H9 (cell line): ENCODE measurements at places on chromosomes 7 and 10. TPM values are rescaled to one million over a fixed set of nuclear protein-coding genes. Genes with fewer than 3 reads are reported as not detected.

Gene TAF3
- total RNA-seq, result 10.1 and 10.2 TPM in 2 replicates

GRCh38 chr10:132185601-132186487, 904 bp upstream of the DPYSL4 start:
- peak; percentile 62 for DNase-seq

DNA sequence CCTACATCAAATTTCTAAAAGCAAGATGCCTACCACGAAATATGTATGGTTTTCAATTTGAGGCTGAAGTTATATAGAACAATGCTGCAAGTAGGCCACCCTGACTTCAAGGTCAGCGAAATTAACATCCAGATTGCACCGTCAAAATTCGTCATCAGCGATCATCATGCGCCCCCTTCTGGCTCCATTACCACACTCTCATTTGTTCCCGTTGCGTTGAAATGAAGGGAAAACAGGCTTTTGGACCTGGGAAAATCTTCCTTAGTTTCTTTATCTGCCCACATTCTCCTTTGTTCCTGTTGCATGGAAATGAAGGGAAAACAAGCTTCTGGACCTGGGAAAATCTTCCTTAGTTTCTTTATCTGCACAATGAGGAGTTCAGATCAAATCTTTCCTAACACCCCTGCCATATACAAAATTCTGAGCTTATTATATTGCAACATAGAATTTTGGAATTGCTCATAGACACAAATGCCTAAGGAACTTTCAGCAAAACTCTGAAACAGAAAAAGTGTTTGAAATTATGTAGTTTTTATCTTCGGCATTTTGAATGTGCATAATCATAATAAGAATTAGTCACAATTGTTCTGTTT, 98.2 kb upstream of the PRKCQ start:
- peak; percentile 66 for DNase-seq

GRCh38 chr7:33395340-33395739, 266.0 kb downstream of the BBS9 start:
- no peak for DNase-seq

DNA sequence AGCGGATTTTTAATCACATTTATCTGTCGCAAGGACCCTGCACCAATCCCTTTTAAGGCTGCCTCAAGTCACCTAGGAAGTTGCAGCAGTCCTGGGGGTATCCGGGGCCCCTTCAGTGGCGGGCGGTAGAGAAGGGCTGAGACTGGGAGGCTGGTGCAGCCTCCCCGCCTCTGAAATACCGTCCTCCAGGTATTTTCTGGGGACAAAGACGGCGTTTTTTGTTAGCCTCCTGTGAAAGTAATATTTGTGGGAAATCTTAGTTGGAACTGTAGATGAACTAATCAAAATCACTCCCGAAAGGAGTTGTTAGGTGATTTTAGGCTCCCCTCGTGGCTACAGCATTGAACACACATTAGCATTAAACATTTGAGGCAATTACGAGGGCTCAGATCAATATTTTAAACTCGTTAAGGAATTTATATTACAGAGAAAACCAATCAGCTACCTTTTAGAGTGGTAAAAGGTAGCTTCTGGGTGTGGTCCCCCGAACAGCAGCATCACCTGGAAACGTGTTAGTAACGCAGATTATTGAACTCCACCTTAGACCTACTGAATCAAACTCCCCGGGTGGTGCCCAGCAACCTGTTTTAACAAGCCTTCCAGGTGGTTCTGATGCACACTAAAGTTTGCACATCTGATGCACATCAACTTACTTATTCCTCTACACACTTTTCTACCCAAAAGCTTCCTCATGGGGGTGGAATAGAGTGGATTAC, 530 bp upstream of the ANXA7 start:
- DNase-seq, result no peak
